ENCODE measurements at places on chromosomes 11 and 22. TPM values are rescaled to one million over a fixed set of nuclear protein-coding genes. Genes with fewer than 3 reads are reported as not detected.

GRCh38 chr11:23233075-23233474 is 372.8 kb upstream of the CCDC179 start:
- DNase-seq: no peak

The PDE2A gene
- 7.0 TPM for total RNA-seq

The MYRF gene
- 33.2 TPM for total RNA-seq

DNA sequence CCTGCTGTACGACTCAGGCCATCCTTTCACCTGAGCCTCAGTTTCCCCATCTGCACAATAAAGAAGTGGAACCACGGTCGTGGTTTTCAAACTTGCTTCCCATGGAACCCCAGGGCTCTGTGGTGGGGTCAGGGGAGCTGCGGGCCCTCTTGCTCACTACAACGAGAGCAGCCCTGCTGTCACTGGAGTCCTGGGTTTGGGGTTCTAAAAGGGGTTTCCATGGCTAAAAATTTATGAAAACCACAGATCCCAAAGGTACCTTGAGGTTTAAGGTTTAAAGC is 45.4 kb upstream of the CARS1 start:
- DNase-seq: no peak

DNA sequence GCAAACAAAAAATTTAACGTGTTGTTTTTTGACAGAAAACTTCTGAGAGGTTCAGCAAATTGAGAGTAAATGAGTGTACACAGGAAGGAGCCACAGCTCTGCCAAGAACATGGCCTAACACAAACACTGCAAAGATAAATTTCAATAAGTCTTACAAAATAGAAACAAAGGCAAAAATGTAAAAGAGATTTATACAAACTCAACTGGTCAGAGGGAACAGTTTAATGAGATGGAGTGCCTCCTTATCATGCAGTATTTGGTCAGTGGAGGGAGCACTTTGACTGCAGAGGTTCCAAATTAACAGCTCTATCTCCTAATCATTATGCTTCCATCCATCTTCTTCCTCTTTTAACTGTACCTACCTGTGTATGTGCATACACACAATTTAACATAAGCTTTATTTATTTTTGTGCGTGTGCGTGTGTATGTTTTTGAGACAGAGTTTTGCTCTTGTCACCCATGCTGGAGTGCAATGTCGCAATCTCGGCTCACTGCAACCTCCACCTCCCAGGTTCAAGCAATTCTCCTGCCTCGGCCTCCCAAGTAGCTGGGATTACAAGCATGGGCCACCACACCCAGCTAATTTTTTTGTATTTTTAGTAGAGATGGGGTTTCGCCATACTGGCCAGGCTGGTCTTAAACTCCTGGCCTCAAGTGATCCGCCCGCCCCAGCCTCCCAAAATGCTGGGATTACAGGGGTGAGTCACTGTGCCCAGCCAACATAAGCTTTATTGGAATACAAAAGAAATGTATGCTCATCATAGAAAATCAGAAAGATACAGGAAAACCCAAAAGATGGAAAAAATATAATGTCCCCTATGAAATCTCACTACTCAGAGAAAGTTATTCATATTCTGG is 111.9 kb downstream of the MRTFA start:
- no peak for DNase-seq

DNA sequence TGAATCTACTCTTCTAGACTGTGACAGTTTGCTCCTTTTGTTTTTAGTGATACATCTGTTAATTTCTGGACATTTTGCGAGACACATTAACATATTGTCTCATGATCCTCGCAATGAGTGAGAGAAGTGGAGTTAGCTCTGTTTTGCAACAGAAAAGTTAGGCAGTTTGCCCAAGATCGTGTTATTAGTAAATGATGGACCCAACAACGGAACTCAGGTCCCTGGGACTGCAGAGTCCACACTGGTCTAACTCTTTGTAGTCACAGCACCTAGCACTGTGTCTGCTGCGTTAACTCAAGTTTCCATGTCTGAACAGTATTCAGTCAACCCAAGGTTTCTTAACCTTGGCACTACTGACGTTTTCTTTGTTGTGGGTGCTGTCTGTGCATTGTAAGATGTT is 3.2 kb downstream of the DEPDC7 start:
- DNase-seq: no peak

- DNase-seq: no peak
These were observed 78.8 kb downstream of the PPP6R3 start for GRCh38 chr11:68539395-68539794.

DNA sequence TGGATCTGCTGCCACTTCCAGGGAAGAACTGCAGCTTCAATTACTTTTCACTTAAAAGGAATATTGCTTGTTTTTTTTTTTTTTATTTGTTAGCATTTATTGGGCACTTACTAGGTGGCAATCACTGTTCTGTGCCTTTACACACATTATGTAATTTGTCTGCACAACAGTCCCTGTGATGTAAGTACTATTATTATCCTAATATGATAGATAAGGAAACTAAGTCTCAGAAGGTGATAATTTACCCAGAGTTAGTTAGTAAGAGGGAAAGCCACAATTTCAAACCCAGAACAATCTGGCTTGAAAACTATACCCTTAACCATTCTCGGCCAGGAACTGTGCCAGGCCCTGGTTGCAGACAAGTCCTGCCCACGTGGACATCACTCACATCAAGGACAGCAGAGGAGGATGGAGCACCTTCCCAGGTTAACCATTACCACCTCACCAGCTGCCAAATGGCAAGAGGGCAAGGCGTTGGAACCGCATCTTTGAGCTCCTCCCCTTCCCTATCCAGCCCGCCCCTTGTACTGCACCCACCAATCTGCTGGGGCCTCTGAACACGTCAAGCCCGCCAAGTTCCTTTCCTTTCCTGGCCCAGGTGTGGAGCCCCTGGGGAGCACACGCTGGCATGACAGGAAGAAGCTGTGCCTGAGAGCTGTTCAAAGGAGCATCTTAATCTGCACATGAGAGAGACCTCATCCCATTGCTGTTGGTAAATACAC is 78.4 kb downstream of the NAV2 start:
- peak; percentile 59 for DNase-seq

DNA sequence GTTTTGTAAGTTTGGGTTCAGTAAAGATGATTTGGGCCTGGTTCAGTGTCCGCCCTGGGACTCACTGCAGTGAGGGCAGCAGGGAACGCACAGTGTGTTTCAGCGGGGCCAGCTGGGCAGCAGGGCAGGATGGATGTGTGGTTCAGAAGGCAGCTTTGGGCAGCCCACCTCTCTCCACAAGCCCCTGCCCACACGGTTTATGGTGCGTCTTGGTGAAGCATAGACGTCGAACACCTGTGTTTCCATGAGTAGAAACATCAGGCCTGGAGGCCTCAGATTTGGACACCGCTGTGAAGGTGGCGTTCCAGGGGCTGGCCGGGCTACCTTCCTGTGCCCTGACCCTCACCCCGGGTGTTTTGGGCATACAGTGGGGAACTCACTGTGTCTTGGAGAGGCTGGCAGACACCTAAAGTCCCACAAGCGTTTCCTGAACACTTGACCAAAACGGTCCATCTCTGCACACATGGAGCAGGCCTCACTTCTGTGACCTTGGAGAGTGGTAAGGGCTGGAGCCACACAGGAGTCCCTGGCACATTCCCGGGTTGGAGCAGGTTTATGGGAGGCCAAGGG is 59.0 kb downstream of the ST14 start:
- DNase-seq: peak; percentile 3

The TCN1 gene
- 1.3 TPM for total RNA-seq

The SLC7A4 gene
- total RNA-seq: 1.8 TPM

GRCh38 chr11:72298931-72299330 is 55.0 kb upstream of the PHOX2A start:
- DNase-seq: no peak

The TCIRG1 gene
- total RNA-seq: 488 TPM

The PTGDR2 gene
- total RNA-seq: 1.3 TPM

DNA sequence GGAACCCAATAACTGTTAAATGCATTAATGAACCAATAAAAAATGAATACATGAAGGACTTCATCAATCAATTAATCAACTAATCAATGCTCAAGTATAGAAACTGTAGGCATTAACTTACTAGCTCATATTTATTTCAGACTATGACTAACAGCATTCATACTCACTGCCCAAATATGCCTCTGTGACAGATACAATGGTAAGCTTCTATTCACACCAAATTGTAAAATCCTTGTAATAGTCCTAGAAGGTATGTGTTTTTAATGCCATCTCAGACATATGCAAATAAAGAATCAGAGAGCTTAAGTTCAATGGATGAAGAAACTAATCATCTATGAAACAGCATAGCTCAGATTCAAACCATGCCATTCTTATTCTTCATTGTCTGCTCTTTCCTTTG is 1253.6 kb upstream of the TENM4 start:
- no peak for DNase-seq

- no peak for DNase-seq
These were observed 227.1 kb downstream of the DSCAML1 start for GRCh38 chr11:117569911-117570310.

DNA sequence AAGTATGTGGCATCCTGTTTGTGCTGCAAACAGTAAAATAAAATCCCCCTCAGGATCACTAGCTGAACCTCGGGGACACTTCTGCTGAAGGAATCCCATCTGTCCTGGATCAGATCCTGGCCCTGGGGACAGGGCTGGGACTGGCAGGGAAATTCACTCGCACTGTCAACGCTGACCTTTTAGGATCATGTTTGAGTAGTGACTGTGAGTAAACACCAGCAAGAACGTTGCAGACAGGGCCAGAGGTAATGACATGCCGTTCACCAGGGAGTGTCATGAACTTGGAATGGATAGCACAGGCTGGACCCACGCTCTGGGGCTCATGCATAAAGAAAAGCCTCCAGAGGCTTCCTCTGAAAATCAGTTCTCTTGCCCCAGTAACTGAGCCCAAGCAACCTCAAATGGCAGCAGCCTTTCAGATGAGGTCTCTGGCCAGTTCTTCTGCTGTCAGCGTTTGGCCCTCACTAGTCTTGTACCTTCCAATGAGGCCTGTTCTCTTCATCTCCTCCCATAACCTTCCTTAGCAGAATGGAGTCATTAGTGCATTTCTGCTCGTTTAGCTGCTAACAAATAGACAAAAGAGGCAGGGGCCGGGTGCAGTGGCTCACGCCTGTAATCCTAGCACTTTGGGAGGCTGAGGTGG is 51.0 kb upstream of the BARX2 start:
- DNase-seq: peak; percentile 64

- DNase-seq: no peak
These were observed 597.2 kb upstream of the ANO3 start for GRCh38 chr11:25734591-25735211.

GRCh38 chr11:33558097-33558496 is 142.5 kb downstream of the C11orf91 start:
- DNase-seq: no peak

- DNase-seq: no peak
These were observed 4.5 kb upstream of the NEFH start for GRCh38 chr22:29475550-29475949.

DNA sequence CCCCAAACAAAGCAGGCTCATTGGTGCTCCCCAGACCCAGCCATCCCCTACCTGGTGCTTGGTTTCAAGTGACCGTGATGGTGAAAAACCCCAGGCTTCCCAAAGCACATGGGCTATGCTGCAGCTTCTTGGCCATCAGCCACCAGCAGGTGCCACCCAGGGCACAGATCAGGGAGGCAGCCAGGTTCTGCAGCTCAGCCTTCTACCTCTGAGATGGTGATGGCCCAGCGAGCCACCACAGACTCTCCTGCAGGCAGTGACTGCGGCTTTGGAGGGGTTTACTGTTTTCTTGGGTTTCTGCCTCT is 70.0 kb upstream of the ALX4 start:
- DNase-seq: no peak

The MPZL2 gene
- total RNA-seq: 48.5 TPM

The CFAP300 gene
- total RNA-seq: 0.52 TPM

The HBB gene
- 13.0 TPM for total RNA-seq

- DNase-seq: no peak
These were observed 195.6 kb downstream of the GRIK4 start for GRCh38 chr11:120707098-120707497.

DNA sequence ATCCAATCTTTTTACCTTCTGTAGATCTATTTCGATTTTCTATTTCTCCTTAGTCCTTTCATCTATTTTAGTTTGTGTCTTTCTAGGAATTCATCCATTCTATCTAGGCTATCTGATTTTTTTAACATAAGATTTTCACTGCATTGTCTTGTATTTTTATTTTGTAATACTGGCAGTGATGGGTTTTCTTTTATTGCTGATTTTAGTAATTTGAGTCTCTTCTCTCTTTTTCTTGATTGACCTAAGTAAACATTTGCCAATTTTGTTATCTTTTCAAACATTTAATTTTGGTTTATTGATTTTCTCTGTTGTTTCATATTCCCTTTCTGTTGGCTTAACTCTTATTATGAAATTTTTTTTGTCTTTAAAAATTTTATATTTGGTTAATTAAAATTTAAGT is 107.4 kb upstream of the SERPIND1 start:
- DNase-seq: no peak

GRCh38 chr11:64771861-64772260 is 6.5 kb downstream of the SF1 start:
- no peak for DNase-seq
